Spinal cord (tissue), 10 donors: ENCODE measurements at places on chromosomes 4 and X. TPM values are rescaled to one million over a fixed set of nuclear protein-coding genes. Genes with fewer than 3 reads are reported as not detected.

DNA sequence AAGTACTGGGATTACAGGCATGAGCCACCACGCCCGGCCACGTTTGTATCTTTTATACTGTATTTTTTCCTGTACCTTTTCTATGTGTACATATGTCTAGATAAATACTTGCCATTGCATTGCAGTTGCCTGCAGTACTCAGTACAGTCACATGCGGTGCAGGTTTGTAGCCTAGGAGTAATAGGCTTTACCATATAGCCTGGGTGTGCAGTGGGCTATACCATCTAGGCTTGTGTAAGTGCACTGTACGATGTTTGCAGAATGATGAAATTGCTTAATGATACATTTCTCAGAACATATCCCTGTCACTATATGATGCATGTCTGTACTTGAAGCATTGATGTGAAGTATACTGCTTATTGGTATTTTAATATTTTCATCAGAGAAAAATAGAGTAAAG is 115.4 kb upstream of the PUDP start:
- DNase-seq = no peak
- H3K27me3 ChIP-seq = no peaks in the 10 kb centered on the region
- H3K4me1 ChIP-seq = no peaks in the 10 kb centered on the region

GRCh38 chrX:28649541-28649940 is 62.3 kb downstream of the IL1RAPL1 start:
- no peaks in the 10 kb centered on the region for H3K27me3 ChIP-seq
- no peaks in the 10 kb centered on the region for H3K4me1 ChIP-seq
- no peak overlapping the region for H3K27ac ChIP-seq
- DNase-seq = no peak

GRCh38 chr4:168509786-168510185 is 12.9 kb downstream of the PALLD start:
- no peaks in the 10 kb centered on the region for H3K36me3 ChIP-seq
- H3K4me3 ChIP-seq = no peak overlapping the region
- no peaks in the 10 kb centered on the region for H3K4me1 ChIP-seq
- H3K27me3 ChIP-seq = no peaks in the 10 kb centered on the region
- no peak for DNase-seq

Gene CYTL1
- total RNA-seq = 4.2 TPM

Gene FAT1
- 213 TPM for total RNA-seq

Gene HTN1
- total RNA-seq = not detected
